ENCODE measurements at places on chromosomes 5 and 9.

- no peak for DNase-seq
Measured at GRCh38 chr5:82525626-82526025, 247.5 kb upstream of the RPS23 start.

GRCh38 chr9:89712283-89712682 is 107.5 kb downstream of the GADD45G start:
- DNase-seq, result no peak

DNA sequence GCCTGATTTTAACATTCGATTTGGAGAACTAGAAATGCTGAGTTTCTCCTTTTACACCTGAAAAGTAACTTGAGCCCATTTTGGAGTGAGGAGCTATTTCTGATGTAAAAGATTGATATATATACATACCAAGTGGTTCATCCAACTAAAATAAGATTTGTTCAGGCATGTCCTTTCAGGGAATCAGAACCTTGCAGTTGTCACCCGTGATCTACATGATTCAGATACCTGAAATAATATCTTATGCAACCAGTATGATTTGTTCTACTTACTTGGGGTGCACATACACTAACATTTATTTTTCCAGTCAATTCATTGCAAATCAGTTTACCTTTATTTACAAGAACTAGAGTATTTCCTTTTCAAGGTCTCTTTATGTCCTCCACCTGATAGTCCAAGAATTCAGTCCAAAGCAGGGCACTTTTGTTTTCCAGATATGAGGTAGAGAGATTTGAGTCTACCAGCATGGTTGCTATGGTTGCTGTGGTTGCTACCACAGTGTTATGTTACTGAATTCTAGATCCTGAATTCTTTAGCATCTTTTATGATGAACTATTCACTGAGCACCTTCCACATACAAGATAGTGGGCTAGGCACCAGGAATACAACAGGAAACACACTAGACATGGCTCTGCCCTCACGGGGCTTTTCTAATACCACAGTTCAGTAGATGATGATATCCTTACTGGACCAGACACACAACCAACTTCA is 49.3 kb downstream of the CCL28 start:
- DNase-seq, result no peak

DNA sequence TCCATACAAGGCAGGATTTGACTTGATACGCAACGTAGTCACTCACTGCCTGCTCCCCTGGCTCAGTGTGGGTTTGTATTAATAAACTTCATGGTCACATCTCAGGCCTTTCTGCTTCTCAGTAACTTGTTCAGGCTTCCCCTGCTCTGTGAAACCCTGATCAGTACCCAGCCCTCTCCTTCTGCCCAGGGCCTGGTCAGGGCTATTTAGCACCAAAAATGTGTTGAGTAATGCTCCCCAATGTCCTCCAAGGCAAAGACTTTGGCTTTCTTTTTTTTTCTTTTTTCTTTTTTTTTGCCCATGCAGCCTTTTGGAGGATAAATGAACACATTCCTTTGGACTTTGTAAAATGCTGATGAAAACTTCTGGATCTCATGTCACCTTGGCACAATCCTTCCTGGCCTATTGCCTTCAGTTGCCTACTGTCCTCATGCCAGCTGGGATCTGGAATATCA is 399.2 kb upstream of the KLF4 start:
- DNase-seq, result no peak

- DNase-seq, result no peak
Measured at GRCh38 chr9:117413346-117414219, 1.3 kb downstream of the ASTN2 start.

- no peak for DNase-seq
Measured at GRCh38 chr5:73938938-73939320, 312.9 kb downstream of the ARHGEF28 start.

DNA sequence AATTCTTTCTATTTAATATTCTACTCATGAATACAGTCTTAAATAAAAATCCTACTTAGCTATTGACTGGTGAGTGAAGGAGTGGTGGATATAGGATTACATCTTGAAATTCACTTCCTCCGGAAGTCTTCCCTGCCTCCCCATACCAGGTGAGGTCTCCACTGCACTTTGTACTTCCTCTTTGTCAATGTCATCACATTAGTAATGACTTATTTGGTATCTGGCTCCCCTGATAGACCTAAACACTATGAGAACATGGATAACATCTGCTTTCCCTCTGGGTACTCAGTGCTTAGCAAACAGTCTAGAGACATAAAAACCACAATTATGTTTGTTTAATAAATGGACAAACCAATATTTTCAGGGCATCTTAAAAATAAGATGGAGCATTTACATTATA is 532.1 kb downstream of the PDE4D start:
- no peak for DNase-seq

DNA sequence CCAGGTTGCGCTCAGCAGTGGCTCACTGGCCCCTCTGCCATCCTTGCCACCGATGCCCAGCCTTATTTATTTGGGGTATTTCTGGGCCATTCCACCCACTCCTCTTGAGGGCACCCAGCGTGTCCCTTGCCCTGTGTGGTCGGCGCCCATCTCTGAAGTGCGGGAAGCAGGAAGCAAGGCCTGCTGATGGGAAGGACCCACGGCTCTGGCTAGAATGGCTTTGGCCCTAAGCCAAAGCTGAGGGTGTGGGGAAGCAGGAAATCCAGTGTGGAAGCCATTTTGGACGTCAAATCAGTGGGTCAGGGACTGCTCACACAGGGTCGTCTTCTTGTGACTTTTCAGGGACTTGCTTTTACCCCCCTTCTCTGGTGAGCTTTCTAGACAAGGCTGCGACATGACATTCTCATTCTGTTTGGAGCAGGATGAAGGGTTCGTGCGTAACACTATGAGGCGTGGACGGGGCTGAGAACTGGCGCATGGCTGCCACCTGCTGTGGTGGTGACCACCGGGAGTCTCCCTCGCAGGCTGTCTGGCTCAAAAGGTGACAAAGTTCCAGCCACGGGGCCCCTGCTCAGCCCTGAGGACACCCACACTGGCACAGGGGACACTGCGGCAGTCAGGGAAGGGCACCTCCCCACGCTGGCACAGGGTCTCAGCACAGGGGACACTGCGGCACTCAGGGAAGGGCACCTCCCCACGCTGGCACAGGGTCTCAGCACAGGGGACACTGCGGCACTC is 50.7 kb upstream of the NKD2 start:
- no peak for DNase-seq

Measured in activated T-cell treated with anti-CD3 and anti-CD28 coated beads for 4 hours (primary cell).